ENCODE measurements at places on chromosomes 3 and 15.

DNA sequence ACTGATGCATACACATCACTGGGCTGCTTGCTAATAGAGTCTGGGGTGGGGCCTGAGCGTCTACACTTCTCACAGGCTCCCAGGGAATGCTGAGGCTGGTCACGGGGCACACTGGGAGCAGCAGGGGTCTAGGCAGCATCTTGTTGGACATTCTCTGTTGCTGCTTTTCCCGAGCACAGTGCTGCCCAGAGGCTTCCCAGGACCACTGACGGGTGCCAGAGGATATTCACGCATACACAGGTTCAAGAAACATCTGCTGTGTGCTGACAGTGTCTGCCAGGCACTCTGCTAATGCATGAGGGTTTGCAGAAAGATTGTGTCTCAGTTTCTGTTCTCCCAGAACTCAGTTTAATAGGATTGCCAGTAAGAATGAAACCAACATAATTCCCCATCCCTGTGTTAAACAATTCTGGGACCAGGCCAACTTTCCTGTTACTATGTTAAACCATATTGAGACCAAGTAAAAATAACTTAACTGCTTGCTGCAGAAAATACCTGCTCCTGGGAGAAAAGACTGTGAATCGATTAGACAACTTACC, 23.9 kb upstream of the BCL2L10 start:
- DNase-seq: no peak

DNA sequence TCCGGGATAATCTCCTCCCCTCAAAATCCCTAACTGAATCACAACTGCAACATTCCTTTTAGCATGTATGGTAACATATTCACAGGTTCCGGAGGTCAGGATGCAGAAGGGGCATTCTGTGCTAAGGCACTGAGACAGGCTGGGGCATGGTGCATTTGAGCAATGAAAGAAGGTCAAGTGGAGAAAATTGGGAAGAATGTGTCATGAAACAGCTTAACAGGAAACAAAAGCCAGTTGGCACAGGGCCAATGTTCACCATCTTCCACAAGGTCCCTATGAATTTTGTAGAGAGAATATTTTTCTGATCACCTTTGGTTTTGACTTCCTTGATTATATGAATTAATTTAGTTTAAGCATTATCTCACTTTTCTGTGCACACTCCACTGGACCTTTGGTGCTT, 587.7 kb upstream of the NR2F2 start:
- no peak for DNase-seq

- peak; percentile 41 for DNase-seq
Observed at GRCh38 chr15:92429378-92430068, 35.8 kb downstream of the ST8SIA2 start.

GRCh38 chr15:28975766-28976179, 90.0 kb downstream of the APBA2 start:
- DNase-seq: peak; percentile 69

- DNase-seq: no peak
Observed at GRCh38 chr15:63067976-63068743, 25.6 kb downstream of the TPM1 start.

- no peak for DNase-seq
Observed at GRCh38 chr15:70141376-70142071, 43.8 kb upstream of the TLE3 start.

GRCh38 chr3:166829896-166830295, 550.2 kb downstream of the ZBBX start:
- no peak for DNase-seq

DNA sequence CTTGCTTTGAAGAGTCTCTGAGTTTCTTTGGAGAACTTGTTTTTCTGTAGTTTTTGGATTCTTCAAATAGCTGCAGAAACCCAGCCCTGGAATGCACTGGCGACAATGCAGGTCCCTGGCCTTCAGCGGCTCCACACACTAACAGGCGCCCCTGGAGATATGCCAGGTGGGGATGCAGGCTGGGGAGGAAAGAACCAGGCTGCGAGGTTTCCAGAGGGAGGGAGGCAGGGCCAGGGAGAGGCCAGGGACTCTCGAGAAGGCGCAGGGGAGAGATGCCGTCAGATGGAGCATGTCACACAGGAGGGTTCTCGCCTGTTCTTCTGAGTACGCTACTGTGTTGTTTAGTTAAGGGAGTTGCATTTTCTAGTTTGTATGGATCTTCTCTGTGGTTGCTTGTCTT, 283.1 kb downstream of the GABRG3 start:
- DNase-seq: no peak

- peak; percentile 75 for DNase-seq
Observed at GRCh38 chr3:147413686-147414389, 4.7 kb downstream of the ZIC1 start.

- DNase-seq: no peak
Observed at GRCh38 chr3:129399895-129400357, 28.5 kb downstream of the EFCAB12 start.

GRCh38 chr3:72560846-72561675, 287.2 kb downstream of the SHQ1 start:
- no peak for DNase-seq

DNA sequence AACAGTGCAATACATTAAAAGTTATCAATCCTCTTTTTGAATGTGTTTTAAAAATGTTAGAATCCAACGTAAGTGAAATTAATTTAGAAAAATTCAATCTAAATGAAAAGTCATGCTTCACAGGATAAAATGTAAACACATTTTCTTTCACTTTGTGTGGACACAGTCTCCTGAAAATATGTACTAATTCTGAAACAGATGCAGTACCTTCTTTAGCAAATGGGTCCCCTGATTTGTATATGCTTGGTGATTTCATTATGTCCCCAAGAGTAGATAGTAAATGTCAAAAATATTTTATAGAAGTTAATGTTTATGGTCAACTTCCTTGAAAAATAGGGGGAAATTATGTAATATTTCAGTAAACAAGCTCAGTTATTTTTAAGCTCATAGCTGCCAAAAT, 28.9 kb downstream of the FOXP1 start:
- DNase-seq: no peak
